Activated CD4-positive, alpha-beta T cell treated with anti-CD3 and anti-CD28 coated beads, Interleukin-2, amount 50 U/mL, for 48 hours (primary cell): ENCODE measurements at places on chromosomes 1 and 21.

DNA sequence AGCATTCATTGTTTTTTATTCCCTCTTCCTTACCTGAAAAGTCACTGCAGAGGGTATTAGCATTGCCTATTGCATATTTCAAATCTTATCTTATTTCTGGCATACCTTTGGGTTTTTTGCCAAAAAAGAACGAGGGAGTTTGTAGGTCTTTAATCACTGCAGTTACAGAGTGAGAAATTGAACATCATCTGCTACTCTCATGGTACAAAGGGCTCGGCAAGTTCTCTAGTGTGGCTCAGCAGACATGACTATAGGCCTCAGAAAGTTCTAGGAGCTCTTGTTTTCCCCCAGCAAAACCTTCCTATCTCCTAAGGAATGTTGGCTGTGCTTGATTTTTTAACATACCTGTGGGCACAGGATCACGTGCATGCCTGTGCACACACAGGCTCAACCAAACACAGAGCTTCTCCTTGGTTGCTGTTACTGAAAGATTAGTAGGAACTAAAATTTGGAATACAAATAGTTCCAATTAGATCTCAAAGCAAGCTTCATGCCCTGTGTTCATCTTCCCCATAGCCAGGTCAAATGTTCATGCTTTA is 69.7 kb downstream of the CCDC185 start:
- no peak for DNase-seq

- DNase-seq, result no peak
Measured at GRCh38 chr21:29211205-29211604, 80.8 kb downstream of the MAP3K7CL start.

DNA sequence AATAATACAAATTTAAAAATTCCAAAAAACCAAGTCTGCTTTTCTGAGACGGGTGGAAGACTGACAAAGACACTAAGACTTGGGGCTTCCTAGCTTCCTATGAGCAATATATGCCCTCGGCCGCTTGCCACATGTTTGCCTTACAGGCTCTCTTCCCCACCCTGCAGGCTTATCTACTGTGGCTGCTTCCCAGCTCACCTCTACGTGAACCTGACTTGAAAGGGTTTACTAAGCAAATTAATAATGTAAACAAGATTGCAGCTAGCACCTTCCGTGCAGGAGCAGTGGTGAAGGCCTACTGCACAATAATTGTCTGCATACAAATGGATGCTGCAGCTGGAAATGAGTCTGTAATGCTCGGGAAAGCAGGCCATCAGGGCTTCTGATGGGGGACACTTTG is 152.9 kb upstream of the DAB1 start:
- DNase-seq, result no peak

DNA sequence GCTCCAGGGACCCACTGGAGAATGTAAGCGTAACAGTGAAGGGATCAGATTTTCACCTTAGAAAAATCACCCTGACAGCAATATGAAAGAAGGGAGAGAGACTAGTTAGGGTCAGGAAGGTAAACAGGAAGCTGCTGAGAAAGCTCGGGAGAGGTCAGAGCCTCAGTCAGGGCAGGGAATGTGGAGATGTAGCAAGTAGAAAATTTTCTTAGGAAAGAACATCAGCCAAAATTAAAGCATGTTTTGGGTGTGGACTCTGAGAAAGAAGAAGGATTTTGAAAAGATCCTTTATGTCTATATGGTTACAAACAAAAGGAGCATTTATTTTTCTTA is 16.7 kb upstream of the ERICH3 start:
- no peak for DNase-seq

DNA sequence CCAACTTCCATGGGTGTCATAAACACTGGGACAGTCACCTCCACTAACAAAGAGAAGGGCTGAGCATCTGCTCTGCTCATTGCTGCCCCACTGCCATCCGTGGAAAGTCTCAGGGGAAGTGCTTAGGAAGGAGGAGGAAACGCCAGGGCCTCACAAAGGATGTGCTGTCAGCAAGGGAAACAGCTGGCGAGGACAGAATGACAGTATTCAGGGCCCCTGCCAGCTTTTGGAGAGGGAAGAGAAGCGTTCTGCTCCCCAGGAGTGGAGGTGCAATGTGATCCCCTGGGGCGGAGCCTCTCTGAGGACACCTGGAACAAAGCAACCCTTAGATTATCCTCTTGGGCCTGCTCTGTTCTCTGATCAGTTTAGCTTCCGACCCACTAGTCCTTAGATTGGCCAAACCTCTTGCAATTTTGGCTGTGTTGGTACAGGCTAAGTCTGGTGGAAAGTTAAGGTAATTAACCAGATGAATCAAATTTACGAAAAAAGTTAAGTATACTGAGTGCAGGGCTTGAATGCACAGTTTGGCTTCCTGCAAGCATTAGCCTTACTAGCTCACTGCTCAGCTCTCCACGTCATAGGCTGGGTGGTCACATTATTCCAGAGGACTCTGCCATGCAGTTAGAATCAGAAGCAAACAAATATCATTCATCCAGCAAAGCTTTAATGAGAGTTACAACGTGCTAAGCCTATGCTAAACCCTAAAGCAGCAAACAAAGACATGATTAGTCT is 170.2 kb upstream of the NFIA start:
- DNase-seq, result no peak

DNA sequence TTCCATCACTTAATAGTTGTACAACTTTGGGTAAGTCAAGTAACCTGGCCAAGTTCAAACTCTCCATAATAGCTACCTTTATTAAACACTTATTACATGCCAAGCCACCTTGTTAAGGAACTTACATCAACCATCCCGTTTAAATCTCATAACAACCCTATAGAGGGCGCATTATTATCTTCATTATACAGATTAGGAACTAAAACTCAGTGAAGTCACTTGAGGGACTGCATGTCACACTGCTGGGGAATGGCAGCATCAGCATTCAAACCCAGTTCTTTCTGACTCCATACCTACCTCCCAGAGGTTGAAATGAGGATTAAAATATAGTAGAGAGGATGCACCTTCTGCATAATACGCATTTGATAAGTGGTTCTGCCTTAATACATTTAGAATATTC is 47.1 kb upstream of the PLA2G2C start:
- no peak for DNase-seq

- no peak for DNase-seq
Measured at GRCh38 chr1:90732136-90732535, 15.0 kb upstream of the BARHL2 start.

DNA sequence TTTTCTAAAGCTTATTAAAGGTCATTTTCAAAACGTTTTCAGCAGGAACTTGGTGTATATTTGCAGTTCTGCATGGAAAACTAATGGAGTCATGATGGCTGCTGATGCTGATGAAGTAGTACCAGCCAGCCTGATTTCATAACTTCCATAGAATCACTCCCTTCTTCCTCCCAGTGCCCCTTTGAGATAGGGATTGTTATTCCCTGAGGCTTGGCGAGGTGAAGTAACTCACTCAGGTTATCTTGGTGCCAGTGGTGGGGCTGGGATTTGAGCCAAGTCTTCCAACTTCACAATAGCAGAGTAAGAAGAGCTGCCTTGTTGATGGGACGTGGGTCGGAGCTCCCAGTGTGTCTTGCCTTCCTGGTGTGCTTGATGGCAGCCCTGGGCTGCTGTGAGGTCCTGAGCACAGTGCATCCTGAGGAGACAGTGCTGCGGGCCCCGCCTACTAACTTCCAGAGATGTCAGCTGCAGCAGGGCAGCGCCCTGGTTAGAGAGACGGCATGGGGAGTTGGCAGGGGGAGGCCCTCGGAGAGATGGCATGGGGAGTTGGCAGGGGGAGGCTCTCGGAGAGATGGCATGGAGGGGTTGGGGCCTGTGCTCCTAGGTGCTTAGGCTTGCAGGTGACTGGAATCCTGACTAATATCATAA is 92.6 kb downstream of the PCBP3 start:
- no peak for DNase-seq

- no peak for DNase-seq
Measured at GRCh38 chr1:21317035-21317689, 26.9 kb upstream of the ECE1 start.

DNA sequence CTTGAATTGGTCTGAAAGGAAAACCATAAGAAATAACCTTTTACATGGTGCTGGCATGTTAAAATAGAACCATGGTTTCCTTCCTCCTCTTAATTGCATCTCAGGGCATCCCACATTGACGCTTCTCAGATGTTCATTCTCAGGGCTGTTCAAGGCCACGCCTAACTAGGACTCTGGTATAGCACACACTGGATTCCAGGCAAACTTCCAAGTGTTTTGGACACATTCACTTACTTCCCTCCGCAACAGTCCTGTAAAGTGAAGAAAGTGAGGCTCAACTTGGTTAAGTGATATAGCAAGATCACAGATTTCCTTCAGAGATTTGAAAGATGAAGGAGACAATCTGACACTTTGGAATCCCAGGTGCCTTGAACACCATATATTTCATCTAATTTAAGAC is 244.8 kb downstream of the DUSP10 start:
- DNase-seq, result no peak

GRCh38 chr1:28526886-28527285 is 21.0 kb downstream of the RCC1 start:
- DNase-seq, result no peak

DNA sequence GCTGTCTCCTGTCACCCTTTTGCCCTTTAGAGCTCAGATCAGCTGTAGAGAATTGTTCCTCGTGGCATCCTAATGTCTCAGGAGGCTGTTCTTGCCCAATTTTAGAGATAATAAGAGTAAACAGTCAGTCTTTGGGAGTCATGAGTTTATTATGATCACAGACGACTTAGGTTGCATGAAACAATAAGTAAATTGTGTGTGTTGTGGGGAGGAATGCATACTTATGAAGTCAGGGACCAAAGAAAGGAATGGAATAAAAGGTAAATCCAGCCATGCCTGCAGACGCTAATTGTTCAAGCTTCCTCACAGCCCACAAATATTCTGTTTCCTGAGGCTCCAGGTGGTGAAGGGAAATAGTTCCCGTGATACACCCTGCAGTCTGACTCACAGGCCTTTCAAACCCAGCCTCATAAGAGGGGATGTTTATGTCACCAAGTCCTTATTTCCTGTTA is 897 bp downstream of the EPHX4 start:
- DNase-seq, result no peak

- DNase-seq, result no peak
Measured at GRCh38 chr1:165290148-165290547, 66.4 kb downstream of the LMX1A start.

DNA sequence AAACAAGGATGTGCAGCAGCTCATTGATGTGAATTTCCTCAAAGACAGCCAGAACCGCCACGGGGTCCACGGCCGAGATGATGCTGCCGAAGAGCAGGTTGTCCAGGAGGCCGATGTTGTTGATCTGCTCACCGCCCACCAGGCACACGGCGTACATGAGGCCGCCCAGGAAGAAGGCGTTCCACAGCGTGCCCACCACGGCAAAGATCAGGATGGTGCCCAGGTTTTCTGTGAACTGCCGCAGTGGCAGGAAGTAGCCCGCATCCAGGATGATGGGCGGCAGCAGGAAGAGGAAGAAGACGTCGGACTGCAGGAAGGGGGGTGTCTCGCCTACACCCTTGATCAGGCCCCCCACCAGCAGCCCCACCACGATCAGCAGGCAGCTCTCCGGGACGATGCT is 41.1 kb downstream of the SLC9A1 start:
- no peak for DNase-seq

- DNase-seq, result no peak
Measured at GRCh38 chr1:159341736-159342135, 39.6 kb downstream of the FCER1A start.
